HFF-Myc (cell line): ENCODE measurements at places on chromosomes 6 and 20.
A peak's percentile ranks its signal among the peaks of the same experiment; 100 is the strongest.

DNA sequence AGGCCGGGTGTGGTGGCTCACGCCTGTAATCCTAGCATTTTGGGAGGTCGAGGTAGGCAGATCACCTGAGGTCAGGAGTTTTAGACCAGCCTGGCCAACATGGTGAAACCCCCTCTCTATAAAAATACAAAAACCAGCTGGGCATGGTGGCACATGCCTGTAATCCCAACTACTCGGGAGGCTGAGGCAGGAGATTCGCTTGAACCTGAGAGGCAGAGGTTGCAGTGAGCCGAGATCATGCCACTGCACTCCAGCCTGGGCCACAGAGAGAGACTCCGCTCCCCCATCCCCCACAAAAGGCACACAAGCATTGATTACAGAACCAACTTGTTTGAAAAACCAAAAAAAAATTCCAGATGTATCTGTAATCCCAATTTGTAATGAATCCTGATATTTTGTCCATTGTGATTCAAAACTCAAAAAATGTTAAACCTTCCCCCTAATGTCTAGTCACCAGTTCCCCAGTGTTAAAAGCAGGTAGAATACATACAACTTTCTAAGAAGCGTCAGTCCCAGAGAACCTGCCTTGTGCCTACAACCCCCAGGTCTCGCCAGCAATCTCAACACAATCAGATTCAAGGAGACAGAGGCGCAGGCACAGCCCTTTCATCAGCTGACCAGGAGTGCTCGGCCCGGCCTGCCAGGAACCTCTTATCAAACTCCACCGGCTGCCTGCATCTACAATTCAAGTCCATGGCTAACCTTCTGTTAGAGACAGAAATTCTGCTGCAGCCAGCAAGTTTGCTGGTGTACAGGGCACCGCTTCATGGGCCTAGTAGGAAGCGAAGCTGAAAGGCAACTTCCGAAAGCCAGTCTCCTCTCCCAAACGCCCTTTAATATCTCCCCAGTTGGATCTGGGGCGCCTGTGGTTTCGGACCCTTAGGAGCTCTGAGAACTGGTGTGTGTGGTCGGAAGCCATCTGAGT lies 2.1 kb downstream of the EZR start:
- DNase-seq: no peak

DNA sequence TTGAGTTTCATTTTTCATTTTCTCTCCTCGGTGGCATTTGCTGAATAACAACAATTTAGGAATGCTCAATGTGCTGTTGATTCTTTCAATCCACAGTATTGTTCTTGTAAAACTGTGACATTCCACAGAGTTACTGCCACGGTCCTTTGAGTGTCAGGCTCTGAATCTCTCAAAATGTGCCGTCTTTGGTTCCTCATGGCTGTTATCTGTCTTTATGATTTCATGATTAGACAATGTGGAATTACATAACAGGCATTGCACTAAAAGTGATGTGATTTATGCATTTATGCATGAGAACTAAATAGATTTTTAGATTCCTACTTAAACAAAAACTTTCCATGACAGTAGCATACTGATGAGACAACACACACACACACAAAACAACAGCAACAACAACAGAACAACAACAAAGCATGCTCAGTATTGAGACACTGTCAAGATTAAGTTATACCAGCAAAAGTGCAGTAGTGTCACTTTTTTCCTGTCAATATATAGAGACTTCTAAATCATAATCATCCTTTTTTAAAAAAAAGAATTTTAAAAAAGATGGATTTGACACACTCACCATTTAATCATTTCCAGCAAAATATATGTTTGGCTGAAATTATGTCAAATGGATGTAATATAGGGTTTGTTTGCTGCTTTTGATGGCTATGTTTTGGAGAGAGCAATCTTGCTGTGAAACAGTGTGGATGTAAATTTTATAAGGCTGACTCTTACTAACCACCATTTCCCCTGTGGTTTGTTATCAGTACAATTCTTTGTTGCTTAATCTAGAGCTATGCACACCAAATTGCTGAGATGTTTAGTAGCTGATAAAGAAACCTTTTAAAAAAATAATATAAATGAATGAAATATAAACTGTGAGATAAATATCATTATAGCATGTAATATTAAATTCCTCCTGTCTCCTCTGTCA lies 88.1 kb downstream of the SNAP25 start:
- peak; percentile 22 for DNase-seq

GRCh38 chr6:63572747-63573075 lies 431 bp downstream of the LOC128125822 start:
- DNase-seq: no peak

GRCh38 chr6:128723667-128724066 lies 159.3 kb upstream of the LAMA2 start:
- no peak for DNase-seq

- peak; percentile 46 for DNase-seq
Observed at GRCh38 chr6:63904650-63905248, 269.1 kb downstream of the PHF3 start.

DNA sequence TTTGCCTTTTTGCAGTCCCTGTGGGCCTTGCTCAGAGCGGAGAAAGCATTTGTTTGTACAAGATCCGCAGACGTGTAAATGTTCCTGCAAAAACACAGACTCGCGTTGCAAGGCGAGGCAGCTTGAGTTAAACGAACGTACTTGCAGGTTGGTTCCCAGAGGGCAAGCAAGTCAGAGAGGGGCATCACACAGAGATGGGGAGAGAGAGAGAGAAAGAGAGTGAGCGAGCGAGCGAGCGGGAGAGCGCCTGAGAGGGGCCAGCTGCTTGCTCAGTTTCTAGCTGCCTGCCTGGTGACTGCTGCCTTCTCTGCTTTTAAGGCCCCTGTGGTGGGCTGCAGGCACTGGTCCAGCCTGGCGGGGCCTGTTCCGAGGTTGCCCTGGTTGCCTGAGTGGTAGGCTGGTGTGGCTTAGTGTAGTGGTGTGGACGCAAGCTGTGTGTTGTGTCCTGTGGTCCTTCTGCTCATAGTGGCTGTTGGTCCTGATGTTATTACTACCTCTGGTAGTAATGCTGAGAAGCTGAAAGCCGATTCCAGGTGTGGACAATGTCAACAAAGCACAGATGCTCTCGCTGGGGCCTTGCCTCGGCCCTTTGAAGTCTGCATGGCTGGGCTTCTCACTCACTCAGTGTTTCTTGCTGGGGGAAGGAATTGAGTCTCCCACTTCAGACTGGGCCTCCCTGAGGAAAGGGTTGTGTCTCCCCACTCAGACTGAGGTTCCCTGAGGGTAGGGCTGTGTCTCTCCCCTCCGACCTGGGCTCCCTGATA lies 12.1 kb downstream of the VEGFA start:
- no peak for DNase-seq

- no peak for DNase-seq
Observed at GRCh38 chr20:43833511-43834395, 80.9 kb upstream of the TOX2 start.

DNA sequence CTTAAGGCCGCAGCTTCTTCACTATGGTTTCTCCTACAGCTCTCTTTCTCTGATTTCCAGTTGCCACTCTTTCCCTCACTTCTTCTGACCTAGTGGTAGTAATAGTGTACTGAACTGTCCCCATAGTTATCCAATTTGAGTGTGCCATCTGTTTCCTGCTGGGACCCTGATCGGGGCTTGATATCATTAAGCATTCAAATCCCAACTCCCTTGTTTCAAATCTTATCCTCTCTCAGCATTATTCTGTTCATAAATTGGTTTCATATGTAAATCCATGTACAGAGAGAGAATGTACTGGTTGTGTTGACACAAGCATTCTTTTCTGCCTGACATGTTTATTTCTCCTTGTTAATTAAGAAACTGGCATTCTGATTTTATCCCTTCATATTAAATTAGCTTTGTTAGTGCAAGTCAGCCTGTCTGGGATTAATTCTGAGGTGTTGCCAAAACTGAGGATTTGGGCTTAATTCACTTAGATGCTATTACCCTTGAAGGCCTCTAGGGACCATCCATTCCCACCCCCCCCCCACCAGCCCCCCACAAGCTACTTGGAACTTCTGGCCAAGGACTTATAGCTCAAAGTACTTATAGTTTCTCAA lies 84.6 kb upstream of the PROKR2 start:
- no peak for DNase-seq

GRCh38 chr6:134049176-134049575 lies 3.2 kb downstream of the SLC2A12 start:
- no peak for DNase-seq

- no peak for DNase-seq
Observed at GRCh38 chr20:58891086-58891717, 38.7 kb downstream of the GNAS start.

DNA sequence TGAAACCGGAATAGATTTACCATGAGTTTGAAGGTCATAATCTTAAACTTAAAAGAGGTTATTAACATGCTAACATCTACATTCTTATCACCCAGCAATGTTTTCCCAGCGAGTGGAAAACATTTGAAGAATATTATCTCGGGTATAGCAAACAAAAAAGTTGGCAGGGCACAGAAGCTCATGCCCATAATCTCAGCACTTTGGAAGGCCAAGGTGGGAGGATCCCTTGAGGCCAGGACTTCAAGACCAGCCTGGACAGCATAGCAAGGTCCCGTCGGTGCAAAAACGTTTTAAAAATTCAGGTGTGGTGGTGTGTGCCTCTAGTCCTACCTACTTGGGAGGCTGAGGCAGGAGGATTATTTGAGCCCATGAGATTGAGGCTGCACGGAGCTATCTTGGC lies 213.5 kb downstream of the MANEA start:
- DNase-seq: no peak

DNA sequence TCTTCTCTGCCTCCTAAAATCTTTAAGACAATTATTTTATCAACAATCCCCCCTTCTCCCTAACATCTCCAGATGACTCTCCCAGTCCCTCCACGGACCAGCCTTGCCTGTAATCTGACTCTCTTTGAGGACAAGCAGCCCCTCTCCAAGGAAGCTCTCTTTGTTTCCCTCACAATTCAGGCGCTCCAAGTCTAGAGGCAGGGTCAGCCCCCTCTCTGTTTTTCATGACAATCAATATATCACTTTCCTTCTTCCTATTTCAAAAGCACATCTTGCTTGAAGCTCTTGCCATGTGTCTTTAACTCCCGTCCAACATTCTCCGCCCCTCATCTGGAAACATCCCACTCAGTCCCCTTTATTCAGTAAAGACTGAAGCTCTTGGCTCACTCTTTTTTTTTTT lies 393.4 kb upstream of the SULF2 start:
- DNase-seq: no peak

- no peak for DNase-seq
Observed at GRCh38 chr6:53866226-53866625, 71.4 kb downstream of the LRRC1 start.

- peak; percentile 63 for DNase-seq
Observed at GRCh38 chr20:47453167-47453782, 48.4 kb upstream of the NCOA3 start.

DNA sequence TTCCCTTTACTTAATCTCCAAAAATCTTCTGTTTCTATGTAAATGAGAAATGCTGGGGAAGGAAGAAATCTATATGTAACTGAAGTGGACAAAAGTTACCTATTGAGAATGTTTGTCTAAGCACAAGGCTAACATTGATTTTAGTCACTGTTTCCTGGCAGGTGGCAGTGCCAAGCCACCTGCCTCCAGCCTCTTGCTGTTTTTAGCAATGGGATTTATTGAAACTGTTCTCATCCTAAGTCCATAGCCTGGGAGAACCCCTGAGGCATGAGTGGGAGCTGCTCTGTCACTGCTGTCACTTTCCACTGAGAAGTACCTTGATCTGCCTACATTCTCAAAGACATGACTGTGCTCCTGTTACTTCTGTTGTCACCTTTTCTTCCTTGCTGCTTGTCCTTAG lies 14.7 kb downstream of the ENPP3 start:
- no peak for DNase-seq

DNA sequence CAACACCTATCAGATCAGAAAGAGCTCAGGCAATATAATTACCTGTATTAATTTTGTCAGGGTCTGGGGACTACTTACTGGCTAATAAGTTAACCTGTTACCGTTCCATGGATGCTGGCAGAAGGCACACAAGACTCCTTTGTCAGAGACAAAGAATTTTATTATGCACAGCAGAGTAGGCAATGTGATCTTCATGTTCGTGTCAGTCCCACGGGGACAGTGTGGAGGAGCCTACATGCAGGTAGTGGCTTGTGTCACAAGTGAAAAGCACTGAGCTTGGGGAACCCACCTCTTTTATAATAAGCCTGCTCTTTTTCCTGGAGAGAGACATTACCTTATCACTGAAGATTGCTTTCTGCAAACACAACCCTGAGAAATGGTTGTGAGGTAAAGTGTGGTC lies 96.9 kb downstream of the CD164 start:
- DNase-seq: no peak

- no peak for DNase-seq
Observed at GRCh38 chr20:19378058-19378457, 165.6 kb downstream of the SLC24A3 start.
